Spleen (tissue), 13 donors: ENCODE measurements at places on chromosomes 7 and 10. TPM values are rescaled to one million over a fixed set of nuclear protein-coding genes. Genes with fewer than 3 reads are reported as not detected.

GRCh38 chr7:79414910-79415309 lies 38.6 kb downstream of the MAGI2 start:
- H3K4me3 ChIP-seq = no peak overlapping the region
- no peaks in the 10 kb centered on the region for H3K36me3 ChIP-seq
- peak overlapping the region; percentile 50 for H3K27ac ChIP-seq
- no peaks in the 10 kb centered on the region for H3K27me3 ChIP-seq
- no peaks in the 10 kb centered on the region for H3K4me1 ChIP-seq
- no peak for DNase-seq

MYL10 gene
- total RNA-seq = not detected

DNA sequence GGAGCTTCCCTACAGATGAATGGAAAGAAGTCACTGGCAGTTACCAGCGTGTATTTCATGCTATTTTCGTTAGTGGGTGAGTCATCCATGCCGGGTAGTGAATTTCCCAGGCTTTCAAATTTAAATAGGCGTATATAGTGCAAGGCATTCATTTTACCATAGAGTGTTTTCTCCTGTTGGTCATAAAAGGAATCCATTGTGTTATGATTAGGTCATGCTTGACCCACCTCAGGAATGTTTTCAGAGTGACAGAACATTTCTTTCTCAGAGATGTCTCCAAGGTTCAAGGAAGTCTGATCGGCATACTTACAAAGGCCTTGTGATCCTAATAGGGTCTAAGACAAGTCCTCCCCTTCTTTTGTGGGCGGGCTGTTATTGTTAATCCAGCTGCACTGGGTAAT lies 110.7 kb downstream of the AKR1D1 start:
- H3K27me3 ChIP-seq = no peaks in the 10 kb centered on the region
- no peak overlapping the region for H3K4me3 ChIP-seq
- no peaks in the 10 kb centered on the region for H3K36me3 ChIP-seq
- no peaks in the 10 kb centered on the region for H3K4me1 ChIP-seq

NRCAM gene
- total RNA-seq = 17.5 TPM

EBLN1 gene
- total RNA-seq = not detected

GRCh38 chr10:48473704-48474103 lies 131.2 kb downstream of the ARHGAP22 start:
- no peaks in the 10 kb centered on the region for H3K36me3 ChIP-seq
- no peak overlapping the region for H3K27ac ChIP-seq
- DNase-seq = no peak
- no peak overlapping the region for H3K4me3 ChIP-seq
- no peaks in the 10 kb centered on the region for H3K4me1 ChIP-seq

DNA sequence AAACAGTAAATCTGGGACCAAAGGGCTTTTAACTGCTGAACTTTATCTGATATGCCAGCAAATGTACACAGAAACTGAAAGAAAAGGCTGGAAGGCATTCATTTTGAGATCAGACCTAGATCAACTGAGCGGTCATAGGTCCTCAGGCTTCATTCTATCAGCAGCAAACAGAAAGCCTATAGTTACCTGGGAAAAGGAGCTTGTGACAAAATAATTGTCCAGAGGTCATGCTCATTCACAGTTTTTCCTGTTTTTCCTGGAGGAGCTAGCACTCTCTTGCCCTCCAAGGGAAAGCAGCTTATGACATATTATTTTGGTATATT lies 320.2 kb downstream of the AHR start:
- H3K36me3 ChIP-seq = no peaks in the 10 kb centered on the region
- H3K4me1 ChIP-seq = no peaks in the 10 kb centered on the region
- H3K4me3 ChIP-seq = no peak overlapping the region
- DNase-seq = no peak
- no peak overlapping the region for H3K27ac ChIP-seq

GRCh38 chr7:146875981-146876380 lies 759.4 kb downstream of the CNTNAP2 start:
- DNase-seq = no peak
- no peak overlapping the region for H3K27ac ChIP-seq
- H3K4me3 ChIP-seq = no peak overlapping the region
- H3K36me3 ChIP-seq = no peaks in the 10 kb centered on the region
- H3K4me1 ChIP-seq = no peaks in the 10 kb centered on the region
- no peaks in the 10 kb centered on the region for H3K27me3 ChIP-seq

CAV1 gene
- 241 TPM for total RNA-seq

DNA sequence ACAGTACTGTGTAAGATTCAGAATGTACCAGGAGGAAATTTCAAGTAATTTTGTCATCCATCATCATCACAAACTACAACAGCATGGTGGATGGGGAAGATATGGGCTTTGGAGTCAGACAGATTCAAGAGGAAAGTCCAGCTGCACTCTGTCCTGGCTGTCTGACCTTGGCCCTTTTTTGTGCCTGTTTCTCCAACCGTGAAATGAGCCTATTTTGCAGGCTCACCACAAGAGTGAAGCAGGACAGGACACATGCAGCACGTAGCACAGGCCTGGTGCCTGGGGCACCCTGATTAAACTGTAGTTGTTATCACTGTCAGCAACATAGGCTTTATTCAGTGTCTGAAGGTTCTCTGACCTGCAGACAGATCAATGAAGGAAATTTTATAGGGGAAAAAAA lies 37.6 kb downstream of the RHOBTB1 start:
- H3K27me3 ChIP-seq = no peaks in the 10 kb centered on the region
- H3K4me1 ChIP-seq = peaks cover 18% of the 10 kb centered on the region
- DNase-seq = no peak
- peak overlapping the region; percentile 42 for H3K27ac ChIP-seq

DYNC1I1 gene
- total RNA-seq = 0.81 TPM

DNA sequence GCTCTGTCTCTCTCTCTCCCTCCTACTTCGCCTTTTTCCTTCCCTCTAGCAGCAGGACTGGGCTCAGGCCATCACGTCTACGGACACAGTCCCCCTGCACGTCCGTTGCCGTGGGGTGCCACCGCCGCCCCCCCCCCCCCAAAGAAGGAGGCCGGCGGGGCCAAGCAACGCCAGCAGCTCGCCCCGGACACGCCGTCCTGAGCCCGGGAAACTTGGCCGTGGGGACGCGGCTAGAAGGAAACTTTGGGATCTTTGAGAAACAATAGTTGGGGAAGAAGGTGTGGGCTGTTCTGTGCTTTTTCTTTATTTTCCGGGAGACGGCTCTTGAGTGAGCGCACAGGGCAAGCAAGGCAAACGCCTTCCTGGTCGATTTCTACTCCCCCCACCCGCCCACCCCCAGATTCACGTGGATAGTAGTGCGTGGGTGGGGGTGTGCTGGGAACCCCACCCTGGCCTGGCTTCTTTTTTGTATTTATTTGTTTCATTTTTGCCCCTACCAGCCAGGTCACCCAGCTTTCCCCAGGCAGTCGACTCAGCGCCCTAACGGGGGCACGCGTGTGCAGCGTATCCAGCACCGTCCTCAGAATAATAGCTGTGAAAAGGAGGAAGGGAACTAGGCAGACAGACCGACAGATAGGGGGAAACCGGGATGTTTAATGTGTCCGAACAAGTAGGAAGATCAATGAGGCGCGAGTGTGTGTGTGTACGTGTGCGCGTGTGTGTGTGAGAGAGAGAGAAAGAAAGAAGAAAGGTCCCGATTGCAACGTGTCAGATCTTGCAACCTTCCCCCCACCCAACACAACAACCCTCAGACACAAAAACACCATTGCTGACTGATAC lies 1.4 kb downstream of the MXI1 start:
- H3K27me3 ChIP-seq = no peaks in the 10 kb centered on the region
- peak overlapping the region; percentile 89 for H3K27ac ChIP-seq
- peaks cover 38% of the 10 kb centered on the region for H3K4me1 ChIP-seq
- DNase-seq = peak; percentile 82

GRCh38 chr10:119270762-119271366 lies 63.5 kb downstream of the GRK5 start:
- H3K36me3 ChIP-seq = no peaks in the 10 kb centered on the region
- H3K4me3 ChIP-seq = no peak overlapping the region
- peaks cover 97% of the 10 kb centered on the region for H3K4me1 ChIP-seq

LIPF gene
- not detected for total RNA-seq

DNA sequence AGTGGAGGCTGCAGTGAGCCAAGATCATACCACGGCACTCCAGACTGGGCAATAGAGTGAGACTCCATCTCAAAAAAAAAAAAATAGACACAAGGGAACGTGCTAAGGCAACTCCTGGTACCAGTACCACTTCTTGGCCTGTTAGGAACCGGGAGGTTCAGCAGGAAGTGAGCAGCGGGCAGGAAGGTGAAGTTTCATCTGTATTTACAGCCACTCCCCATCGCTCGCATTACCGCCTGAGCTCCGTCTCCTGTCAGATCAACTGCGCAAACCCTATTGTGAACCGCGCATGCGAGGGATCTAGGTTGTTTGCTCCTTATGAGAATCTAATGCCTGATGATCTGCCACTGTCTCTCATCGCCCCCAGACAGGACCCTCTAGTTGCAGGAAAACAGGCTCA lies 69.9 kb upstream of the FOXK1 start:
- no peak overlapping the region for H3K27ac ChIP-seq
- peaks cover 3% of the 10 kb centered on the region for H3K27me3 ChIP-seq
- no peak overlapping the region for H3K4me3 ChIP-seq
- DNase-seq = peak; percentile 34
- no peaks in the 10 kb centered on the region for H3K36me3 ChIP-seq
- H3K4me1 ChIP-seq = peaks cover 22% of the 10 kb centered on the region

DNA sequence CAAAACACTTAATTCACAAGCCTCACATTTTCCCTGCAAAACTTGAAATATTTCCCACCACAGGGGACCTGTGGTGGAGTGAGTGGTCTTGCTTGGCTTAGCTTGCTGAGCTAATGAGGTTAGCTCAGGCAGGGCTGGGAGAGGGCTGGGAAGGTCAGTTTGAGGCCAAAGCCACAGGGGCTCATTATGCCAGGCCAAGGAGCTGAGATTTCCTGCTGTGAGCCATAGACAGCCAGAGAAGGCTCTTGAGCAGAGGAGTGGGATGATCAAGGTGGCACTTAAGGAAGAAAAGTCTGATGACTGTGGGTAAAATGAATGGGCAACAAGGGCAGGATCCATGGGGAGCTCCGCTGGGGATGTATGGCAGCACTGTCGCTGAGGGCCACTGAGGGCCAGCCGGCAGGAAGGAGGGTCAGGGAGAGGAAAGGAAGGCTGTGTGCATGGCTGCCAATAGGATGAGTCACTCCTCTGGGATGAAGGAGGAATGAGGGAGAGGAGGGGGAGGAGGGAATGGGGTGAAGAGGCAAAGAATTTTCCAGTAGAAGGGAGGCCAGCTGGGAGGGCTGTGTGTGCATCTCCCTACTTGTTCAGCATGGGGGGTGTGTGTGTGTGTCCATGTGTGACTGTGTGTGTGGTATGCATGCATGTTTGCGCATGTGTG lies 18.7 kb upstream of the ZNF488 start:
- H3K36me3 ChIP-seq = no peaks in the 10 kb centered on the region
- DNase-seq = peak; percentile 73
- H3K4me3 ChIP-seq = no peak overlapping the region
- H3K27ac ChIP-seq = peak overlapping the region; percentile 33

GRCh38 chr10:111323389-111323966 lies 246.6 kb downstream of the ADRA2A start:
- no peaks in the 10 kb centered on the region for H3K27me3 ChIP-seq
- no peaks in the 10 kb centered on the region for H3K36me3 ChIP-seq
- no peak for DNase-seq
- no peak overlapping the region for H3K27ac ChIP-seq
- H3K4me1 ChIP-seq = no peaks in the 10 kb centered on the region

GRCh38 chr7:5754981-5755599 lies 26.4 kb downstream of the RNF216 start:
- no peaks in the 10 kb centered on the region for H3K27me3 ChIP-seq
- H3K27ac ChIP-seq = no peak overlapping the region
- H3K4me3 ChIP-seq = no peak overlapping the region
- DNase-seq = no peak

DNA sequence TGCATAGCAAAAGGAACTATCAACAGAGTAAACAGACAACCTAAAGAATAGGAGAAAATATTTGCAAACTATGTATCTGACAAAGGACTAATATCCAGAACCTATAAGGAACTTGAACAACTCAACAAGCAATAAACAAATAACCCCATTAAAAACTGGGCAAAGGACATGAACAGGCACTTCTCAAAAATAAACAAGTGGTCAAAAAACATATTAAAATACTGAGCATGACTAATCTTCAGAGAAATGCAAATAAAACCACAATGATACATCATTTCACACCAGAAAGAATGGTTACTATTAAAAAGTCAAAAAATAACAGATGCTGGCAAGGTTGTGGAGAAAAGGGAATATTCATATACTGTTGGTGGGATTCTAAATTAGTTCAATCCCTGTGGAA lies 17.1 kb downstream of the MAGI2 start:
- H3K4me1 ChIP-seq = no peaks in the 10 kb centered on the region
- H3K36me3 ChIP-seq = no peaks in the 10 kb centered on the region
- H3K4me3 ChIP-seq = no peak overlapping the region
- no peak overlapping the region for H3K27ac ChIP-seq
